ENCODE measurements at places on chromosomes 3 and 15.

DNA sequence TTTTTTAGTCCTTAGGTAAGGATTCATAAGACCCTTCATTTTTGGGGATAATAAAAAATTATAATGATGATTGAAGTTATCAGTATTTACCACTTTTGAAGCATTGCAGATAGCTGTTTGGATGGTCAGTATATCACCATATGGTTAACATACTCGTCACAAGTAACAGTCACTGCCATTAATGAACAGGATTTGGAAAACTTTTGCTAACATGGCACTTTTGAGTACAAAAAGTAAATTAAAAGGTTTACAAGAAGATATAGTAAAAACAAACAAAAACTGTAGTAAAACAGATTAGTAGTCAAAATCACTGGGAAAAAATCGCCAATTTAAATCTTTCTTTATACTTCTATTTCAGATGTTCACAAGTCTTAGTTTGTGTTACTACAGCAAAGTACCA lies 37.8 kb upstream of the ST3GAL6 start:
- no peak for DNase-seq

- no peak for DNase-seq
These were observed 242.0 kb downstream of the NFKBIZ start for GRCh38 chr3:102091358-102091757.

DNA sequence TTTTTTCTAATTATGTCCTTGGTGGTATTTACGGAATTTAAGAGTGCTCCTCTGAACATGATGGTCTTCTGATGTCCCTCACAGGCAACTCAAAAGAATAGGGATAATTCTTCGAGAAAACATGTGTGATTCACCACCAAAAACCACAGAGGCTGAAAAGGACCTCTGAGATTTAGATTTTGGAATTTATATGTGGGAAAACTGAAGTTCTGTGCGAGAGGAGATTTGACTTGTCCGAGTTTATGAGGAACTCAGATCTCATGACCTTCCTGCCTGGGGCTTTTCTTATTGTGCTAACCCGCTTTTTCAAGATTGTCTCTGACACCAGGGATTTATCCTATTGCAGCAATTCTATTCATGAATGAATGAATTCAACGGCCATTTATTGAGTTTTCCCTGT lies 142.4 kb downstream of the FAM43A start:
- DNase-seq: no peak

GRCh38 chr15:41286665-41287333 lies 45.6 kb downstream of the OIP5 start:
- DNase-seq: no peak

GRCh38 chr3:161452179-161452578 lies 44.4 kb upstream of the OTOL1 start:
- DNase-seq: no peak

DNA sequence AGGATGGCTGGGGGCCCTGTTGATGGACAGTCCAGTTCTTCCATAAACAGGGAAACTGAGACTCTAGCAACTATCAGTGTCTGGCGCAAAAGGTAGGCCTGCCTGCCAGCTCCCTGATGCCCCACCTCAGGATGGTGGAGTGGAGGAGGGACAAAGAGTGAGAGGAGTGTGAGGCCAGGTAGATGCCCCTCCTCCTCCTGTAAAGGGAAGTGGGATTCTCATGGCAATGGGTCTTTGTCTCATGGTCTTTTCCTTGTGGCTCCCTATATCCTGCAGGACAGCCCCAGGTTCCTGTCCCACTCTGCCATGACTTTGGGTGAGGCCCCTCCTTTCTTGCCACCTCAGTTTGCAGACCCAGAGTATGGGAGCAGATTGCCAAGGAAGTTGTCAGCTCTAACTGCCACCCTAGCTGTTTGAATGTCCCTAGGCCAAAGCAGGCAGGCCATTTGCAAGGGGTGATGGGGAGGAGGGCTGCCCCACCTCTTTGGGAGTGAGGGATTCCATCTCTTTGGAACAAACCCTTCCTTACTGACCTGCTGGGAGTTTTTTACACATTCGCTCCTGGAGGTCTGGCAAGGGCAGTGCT lies 2.8 kb upstream of the DNAH1 start:
- no peak for DNase-seq

GRCh38 chr15:84817466-84818081 lies 418 bp downstream of the ALPK3 start:
- DNase-seq: no peak

GRCh38 chr3:117277816-117278215 lies 568.2 kb downstream of the TUSC7 start:
- DNase-seq: no peak

- DNase-seq: no peak
These were observed 298.3 kb downstream of the ZBTB20 start for GRCh38 chr3:114848643-114849350.
